Epithelial cell of esophagus (primary cell): ENCODE measurements at places on chromosomes 7 and 10.

GRCh38 chr10:34107626-34108516 lies 707.2 kb downstream of the PARD3 start:
- DNase-seq = no peak

DNA sequence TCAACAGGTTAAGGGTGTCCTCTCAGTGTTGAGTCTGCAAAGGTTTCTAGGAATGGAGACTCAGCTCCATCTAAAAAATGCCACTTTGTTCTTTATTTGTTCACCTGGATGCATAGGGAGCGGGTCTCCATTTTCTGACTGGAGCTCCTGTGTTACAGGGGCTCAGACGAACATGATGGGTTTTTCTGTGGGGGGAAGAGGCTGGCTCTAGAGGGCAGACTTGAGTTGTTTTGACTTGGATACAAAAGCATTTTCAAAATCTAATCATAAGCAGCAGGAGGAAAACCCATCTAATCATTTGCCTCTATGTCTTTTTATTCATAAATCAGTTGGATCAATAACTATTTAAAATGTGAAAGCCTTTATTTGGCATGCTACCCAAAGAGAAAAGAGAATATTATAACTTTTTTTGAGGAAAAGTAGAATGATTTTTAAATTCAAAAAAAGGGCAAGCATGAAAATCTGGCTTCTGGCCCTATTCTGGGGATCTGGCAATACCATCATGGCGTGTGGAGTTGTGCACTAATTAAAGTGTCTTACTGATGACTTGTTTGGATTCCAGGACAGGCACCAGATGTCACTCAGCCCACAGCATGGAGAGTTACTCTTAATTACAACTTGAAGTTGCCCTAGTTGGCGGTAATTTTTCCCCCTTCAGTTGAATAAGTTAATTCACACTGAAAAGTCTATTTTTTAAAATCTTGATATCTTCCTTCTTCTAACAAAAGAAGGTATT lies 594.9 kb downstream of the REEP3 start:
- peak; percentile 5 for DNase-seq

- no peak for DNase-seq
These were observed 9.4 kb downstream of the ARID5B start for GRCh38 chr10:61910894-61911293.

DNA sequence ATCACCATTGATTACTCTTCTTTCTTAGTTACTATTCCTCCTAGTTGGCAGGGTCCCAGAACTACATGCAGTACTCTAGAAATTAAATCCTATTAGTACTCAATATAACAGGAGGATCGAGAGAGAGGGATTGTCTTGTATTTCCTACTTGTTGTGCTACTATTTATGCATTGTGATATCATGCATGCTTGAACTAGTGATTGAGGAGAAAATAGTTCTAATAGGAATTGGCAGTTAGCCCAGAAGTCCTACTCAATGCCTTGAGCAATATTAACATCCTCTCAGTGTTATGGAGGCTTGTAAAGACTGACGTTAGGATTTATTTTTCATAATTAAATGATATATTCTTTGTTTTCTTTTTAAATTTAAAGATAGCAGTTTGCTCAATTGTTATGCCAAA lies 67.4 kb downstream of the FOXP2 start:
- peak; percentile 82 for DNase-seq

DNA sequence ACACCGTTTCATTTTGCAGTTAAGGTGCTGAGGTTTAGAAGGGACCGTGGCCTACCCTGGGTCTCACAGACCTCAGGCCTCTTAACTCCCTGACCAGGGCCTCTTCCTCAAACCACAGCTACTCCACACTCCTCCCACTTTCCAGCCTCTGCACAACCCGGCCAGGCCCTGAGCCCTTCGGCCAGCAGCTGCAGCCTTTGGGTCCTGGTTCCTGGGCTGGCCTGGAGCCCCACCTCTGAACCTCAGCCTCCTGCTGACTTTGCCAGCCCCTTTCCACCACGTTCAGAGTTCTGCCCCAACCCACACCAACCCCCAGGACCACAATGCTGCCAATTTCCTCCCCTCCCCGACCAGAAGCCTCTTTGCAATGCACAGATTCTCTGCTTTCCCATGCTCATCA lies 84.1 kb downstream of the VOPP1 start:
- no peak for DNase-seq

DNA sequence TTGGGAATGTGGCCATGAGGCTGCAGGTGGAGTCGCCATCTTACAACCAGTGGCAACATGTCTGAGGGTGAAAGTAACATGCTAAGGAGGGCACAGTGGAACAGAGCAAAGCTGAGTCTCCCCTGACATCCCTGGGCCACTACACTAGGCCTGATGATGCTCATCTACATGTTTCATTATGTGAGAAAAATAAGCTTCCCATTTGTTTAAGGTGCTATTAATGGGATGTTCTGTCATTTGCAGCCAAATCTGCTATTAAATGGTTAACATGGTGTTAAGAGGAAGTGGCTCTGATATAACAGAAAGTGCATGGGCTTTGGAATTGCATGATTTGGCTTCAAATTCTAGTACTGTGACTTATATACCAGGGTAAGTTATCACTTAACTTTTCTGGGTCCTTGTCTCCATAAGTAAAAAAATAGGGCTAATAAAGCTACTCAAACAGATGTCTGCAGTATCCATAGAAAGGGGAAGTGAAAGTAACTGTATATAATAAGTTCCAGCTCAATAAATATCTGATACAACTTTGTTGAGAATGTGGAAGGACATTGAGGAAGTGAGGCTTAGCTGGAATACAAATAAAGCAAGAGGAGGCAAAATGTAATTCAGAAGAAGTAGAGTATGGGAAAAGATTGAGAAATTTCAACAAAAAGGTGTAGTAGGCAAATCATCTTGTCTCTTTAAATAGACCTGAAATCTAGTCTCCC lies 158.9 kb downstream of the RTKN2 start:
- no peak for DNase-seq

GRCh38 chr7:55593515-55594318 lies 21.4 kb upstream of the VOPP1 start:
- peak; percentile 67 for DNase-seq

DNA sequence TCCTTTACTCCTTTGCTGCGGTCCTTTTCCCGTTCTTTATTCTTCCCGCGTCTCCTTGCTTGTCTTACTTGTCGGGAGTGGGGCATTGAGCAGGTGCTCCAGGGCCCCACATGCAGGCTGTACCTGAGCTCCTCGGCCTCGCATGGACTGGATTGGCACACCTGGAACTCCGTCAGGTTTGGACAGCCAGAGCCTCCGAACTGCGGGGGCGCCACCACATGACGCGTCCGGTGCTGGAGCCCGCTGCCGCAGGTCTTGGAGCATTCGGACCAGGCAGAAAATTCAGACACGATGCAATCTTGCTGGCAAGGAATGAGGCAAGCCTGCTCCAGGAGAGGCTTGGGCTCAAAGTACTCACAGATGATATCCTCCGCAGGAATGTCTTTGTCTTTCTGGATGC lies 195.7 kb downstream of the THSD7A start:
- no peak for DNase-seq
